Suppressor macrophage (primary cell): ENCODE measurements at places on chromosomes 1 and 21.

DNA sequence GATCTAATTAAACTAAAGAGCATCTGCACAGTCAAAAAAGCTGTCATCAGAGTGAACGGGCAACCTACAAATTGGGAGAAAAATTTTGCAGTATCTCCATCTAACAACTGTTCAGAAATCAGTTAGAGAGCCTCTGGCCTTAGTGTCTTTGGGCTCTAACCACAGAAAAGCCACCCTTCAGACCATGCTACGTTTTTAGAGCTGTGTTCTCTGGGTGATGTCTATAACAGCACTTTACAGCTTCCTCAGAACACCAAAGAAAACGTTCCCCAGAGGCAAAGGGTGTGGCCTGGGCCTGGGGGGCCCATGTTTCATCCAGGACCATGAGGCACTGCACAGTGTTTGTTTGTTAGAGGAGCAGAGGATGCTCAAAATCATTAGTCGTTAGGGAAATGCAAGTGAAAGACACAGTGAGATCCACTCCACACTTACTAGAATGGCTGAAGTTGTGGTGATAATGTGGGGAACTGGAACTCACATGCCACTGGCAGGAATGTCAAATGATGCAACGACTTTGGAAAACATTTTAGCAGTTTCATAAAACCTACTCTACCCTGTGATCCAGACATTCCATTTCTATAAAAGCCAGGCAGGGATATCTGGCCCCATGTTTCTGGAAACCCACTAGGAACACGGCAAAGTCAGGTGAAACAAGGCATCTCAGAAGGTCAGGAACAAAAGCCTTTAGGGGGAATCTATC is 250.4 kb upstream of the HOOK1 start:
- no peak for DNase-seq

GRCh38 chr1:219575563-219575962 is 37.3 kb downstream of the ZC3H11B start:
- DNase-seq = no peak

DNA sequence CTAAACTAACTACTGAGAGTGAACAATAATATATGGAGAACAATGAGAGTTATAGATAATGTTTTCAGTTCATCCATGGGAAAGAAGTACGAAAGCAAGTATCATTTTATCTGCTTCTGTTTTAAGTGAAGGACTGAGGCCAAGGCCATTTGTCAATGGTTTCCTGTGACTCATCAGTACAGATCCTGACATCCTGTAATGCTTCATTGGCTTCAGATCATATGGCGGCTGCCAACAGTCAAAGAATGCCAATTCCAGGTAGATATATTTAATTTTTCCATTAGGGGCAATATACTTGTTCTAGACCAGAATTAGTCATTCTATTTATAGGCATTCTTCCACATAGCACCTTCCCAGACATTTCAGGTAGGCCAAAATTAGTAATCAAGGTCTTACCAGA is 97.3 kb downstream of the USH2A start:
- DNase-seq = no peak

DNA sequence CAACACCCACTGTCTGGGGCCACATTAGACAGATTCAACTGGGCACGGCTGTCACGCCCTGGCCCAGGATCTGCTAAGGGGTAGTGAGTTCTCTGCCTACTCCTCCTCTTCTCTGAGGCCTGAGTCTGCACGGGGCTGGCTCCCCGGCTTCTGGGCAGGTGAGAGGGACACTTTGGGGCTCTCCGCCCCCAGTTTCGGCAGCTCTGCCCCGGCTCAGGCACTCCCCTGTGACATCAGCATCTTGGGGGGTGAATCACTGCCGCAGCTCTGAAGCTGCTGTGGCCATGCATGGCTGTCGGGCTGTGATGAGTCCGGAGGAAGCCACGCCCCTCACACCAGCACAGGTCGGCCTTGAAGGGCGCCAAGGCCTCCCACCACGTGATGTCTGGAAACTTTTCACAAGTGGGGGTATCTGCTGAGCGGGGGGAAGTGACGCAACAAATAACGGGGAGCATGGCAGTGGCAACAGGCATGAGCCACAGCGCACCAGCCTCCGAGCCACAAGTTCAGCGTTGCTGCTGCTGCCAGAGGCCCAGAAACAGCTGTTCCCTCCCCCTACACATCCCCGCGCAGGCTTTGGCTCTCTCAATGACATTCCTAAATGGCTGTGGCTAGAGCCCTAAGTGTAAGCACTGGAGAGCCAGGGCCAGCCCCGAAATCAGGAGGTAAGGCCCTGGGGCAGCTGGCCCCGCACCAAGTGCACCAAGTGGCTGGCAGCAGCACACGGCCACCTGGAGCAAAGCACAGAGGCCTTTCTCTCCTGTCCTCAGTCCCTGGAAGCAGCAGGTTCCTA is 26.3 kb downstream of the ZBTB17 start:
- peak; percentile 95 for DNase-seq

- DNase-seq = no peak
Measured at GRCh38 chr21:34372321-34372720, 3.0 kb upstream of the SMIM11 start.

DNA sequence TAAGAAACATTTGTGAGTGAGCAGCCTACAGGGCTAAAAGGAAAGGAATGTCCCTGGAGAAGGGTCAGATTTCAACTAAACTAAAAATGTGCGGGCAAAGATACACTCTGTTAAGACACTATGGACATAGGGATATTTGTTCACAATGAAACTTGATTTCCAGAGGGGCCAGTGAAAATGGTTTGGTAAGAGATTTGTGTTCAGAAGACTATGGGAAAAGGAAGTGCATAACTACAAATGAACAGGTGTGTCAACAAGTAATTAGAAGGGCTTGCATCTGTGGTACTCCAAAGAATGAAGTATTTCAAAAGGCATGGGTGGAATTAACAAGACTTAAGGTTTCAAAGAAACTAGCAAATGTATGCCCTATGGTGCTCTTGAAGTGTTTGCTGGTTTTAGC is 60.4 kb downstream of the NME7 start:
- no peak for DNase-seq

GRCh38 chr1:46002551-46003150 is 129.8 kb downstream of the PIK3R3 start:
- peak; percentile 30 for DNase-seq

DNA sequence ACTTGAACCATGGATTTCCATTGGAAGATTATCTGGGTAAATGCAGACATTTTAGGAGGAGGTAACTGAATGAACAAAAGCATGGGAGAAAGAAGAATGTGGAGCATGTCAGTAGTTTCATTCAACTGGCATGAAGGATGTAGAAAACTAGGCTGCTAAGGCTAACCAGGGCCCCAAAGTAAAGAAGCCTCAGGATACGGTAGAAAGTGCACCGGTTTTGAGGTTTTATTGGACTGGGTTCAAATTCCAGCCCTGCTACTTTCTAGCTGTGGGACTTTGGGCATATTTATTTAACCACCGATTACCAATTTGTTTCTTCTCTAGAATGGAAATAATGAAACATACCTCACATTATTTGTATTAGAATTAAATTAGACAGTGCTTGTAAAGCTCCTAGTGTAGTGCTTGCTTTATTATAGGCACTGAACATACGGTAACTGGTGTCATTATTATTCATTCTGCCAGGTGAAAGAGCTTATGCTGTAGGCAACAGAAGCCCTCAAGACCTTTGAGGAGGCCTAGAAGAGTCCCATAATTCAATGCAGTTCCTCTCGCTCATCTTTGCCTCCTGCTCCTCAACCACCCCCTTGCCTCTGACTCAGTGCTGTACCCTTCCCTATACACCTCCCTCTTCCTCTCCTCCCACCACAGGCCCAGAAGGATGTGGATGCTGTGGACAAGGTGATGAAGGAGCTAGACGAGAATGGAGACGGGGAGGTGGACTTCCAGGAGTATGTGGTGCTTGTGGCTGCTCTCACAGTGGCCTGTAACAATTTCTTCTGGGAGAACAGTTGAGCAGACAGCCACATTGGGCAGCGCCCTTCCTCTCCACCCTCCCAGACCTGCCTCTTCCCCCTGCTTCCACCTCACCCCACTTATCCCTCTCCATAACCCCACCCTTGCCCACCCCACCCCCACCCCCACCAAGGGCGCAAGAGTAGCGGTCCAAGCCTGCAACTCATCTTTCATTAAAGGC is 2.5 kb upstream of the CHTOP start:
- peak; percentile 39 for DNase-seq

GRCh38 chr1:37484325-37485051 is 10.1 kb downstream of the ZC3H12A start:
- no peak for DNase-seq

DNA sequence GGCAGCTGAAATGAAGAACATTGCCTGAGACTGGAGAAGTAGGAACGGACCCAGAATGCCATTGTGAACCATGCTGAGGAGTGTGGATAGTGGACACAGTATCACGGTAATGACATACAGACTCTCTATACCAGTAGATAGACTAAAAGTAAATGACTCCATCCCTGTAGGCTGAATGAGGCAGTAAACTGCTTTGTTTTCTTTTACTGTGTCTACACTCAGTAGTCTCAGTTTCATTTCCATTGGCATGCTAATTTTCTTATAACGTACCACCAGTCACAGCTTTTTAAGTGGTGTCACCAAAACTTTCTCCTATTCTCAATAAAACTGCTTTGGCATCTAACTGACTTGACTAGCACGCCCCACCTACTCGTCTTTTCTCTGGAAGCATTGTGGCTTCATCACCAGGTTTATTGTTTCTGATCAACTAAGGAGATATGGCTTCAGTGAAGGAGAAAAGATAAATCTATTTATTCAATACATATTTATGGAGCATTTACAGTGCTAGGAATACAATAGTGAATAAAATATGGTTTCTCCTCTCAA is 8.4 kb upstream of the ZNF697 start:
- no peak for DNase-seq

DNA sequence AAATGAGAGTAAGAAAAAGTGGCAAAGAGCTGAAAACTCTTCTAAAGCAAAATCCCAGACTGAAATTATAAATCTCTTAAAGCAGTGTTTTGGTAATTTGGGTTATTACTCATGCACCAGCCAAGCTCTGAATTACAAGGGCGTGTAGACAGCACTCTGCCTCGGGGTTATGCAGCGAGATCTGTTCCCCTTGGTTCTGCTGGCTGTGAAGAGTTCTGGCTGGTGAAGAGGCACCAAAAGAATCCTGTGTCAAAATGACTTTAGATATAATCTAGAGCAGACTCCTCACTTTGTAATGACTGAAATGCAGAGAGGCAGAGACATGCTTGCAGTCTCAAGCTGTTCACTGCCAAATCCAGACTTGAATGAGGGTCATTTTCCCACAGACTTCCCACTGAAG is 461.8 kb upstream of the CXADR start:
- DNase-seq = no peak

GRCh38 chr1:72649991-72650390 is 367.7 kb upstream of the NEGR1 start:
- no peak for DNase-seq
